Skeletal muscle cell (primary cell): ENCODE measurements at places on chromosomes 4 and X.
A peak's percentile ranks its signal among the peaks of the same experiment; 100 is the strongest.

DNA sequence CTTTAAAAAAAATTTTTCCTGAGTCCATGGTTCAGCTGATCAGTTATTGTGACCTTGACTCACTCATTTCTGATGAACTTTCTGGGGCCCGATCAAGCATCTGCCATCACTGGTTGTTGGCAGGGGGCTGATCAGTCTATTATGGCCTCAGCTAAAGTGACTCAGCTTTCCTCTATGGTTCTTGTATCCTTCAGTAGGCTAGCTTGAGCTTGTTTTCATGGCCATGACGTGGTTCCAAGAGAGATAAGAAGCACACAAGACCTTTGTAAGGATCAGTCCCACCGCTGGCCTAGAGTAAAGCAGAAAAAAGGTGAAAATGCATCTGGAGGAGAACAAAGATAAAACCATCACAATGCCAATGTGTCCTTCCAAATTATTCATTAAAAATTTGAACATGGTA is 29.8 kb upstream of the EPGN start:
- DNase-seq, result no peak

- no peak for DNase-seq
Observed at GRCh38 chr4:164894702-164895101, 17.7 kb downstream of the APELA start.

DNA sequence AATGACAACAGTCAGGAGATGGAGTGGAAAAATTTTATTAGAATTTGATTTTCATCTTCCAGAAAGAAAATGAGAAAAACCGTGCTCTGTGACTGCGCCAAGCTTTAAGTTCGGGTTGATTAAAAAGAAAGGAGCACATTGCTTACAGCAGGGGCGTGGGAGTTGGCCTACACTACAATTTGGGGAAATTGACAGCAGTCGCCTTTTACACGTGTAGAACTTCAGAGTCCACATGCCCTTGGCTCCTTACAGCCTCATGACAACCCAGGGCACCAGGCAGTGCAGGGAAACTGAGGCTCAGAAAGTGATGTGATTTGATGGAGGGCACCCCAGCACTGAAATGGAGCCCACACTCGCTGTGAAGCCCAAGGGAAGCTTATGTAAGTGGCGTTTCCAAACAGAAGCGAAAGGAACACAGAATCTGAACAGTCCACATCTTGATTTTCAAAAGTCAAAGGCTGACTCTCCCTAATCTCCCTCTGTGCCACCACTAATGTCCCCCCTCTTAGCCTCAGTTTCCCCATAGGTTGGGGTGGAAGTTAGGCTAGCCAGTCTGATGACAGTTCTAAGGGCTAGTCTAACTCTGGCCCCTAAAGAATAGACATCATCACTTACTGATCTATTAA is 5.5 kb downstream of the PPP2R2C start:
- no peak for DNase-seq

GRCh38 chr4:14772388-14772787 is 229.9 kb upstream of the CPEB2 start:
- DNase-seq, result no peak

GRCh38 chrX:150700107-150700506 is 6.9 kb downstream of the MTMR1 start:
- no peak for DNase-seq

GRCh38 chr4:187840814-187841213 is 154.8 kb upstream of the ZFP42 start:
- DNase-seq, result no peak

- DNase-seq, result peak; percentile 67
Observed at GRCh38 chrX:108186811-108187210, 95.2 kb downstream of the ATG4A start.

GRCh38 chrX:48908600-48908999 is 2.8 kb downstream of the SLC35A2 start:
- DNase-seq, result no peak

DNA sequence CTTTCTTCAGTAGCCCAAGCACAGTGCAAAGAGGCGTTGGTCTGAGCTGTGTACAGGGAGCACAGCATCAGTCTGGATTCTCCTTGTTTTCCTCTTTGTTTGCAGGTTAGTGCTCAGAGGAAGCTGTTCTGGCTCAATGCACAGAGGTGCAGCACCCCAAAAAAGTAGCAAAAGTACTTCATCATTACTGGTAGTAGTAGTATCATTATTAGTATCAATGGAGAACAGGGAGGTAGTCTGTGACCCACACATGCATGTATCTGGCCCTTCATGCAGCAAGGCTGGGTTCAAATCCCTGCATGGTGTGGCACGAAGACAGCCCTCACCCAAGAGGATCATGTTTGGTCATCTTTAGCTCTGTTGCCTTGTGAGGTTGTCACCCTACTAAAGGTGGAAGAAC is 68.7 kb downstream of the CXXC4 start:
- no peak for DNase-seq

GRCh38 chrX:19695884-19696283 is 180.6 kb upstream of the MAP3K15 start:
- no peak for DNase-seq

GRCh38 chr4:128716338-128716737 is 93.2 kb upstream of the JADE1 start:
- no peak for DNase-seq

DNA sequence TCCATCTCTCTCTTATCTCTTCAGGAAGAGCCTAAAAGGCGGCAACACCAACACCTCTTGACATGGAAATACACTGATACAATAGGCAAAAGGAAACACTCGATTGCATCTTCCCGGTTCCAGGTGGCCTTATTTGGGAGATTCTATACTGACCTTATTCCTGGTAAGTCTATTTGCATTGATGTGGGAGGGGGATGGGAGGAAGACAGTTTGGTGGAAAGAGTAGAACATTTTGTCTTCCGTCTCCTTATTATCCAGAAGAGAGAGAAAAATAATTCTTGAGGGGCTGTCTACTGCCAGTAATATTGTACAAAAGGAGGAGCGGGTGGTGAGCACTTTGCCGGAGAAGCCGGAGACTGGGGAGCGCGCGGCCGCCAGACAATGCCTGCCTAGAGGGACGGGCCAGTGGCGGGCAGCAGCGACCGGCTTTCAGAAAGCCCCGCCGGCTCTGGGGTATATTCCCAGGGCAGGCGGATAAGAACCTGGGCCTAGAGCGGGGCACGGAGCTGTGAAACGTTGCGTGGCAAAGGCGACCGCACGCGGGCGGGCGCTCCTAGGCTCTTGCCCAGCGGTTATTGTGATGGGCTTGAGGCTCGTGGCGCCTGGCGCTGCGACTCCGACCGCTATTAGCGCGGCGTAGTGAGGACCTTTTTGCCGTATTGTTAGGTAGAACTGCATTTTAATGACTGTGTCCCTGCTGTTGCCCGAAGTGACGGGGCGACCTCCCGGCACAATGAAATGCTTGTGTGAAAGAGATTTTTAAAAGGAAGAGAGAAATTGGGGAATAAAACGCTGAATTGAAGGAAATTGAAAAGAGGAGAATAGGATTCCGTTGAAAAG is 518 bp downstream of the PRDM8 start:
- DNase-seq, result no peak

- no peak for DNase-seq
Observed at GRCh38 chr4:26074712-26075430, 160.9 kb downstream of the SMIM20 start.

DNA sequence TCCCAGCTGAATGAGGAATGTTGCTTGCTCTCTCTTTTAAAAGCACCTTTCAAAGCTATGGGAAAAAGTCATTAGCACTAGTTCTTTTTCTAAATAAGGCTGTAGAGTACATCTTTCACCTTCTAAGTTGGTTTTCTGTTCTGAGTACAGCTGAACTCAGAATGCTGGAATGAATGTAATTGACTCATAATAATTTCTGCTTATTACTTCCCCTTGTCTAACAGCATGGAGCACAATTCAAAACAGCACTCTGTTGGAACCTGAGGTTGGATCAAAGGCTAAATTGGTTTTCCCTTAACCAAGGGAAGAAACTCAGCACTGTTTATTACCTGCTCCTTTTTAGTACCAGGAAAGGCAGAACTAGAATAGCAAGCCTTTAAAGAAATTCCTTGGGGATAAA is 33.5 kb upstream of the CYP2U1 start:
- no peak for DNase-seq

DNA sequence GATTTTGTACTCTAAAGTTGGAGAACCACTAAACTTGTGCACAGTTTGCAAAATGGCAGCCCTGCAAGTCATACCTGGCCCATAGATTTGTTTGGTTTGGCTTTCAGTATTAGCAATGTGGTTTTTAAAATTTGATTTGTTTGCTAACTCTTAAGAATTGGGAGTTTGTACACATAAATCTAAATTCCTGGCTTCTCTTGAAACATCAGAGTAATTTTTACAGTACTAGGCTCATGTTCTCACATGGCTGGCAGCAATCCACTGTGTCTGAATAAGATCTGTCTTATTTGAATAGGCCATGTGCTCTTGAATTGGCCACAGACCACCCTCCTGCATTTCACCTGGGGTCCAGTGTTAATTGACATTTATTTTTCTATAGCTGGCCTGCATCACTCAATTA is 21.3 kb downstream of the DIAPH2 start:
- DNase-seq, result no peak

- DNase-seq, result peak; percentile 61
Observed at GRCh38 chr4:127698789-127699200, 31.4 kb upstream of the SLC25A31 start.

DNA sequence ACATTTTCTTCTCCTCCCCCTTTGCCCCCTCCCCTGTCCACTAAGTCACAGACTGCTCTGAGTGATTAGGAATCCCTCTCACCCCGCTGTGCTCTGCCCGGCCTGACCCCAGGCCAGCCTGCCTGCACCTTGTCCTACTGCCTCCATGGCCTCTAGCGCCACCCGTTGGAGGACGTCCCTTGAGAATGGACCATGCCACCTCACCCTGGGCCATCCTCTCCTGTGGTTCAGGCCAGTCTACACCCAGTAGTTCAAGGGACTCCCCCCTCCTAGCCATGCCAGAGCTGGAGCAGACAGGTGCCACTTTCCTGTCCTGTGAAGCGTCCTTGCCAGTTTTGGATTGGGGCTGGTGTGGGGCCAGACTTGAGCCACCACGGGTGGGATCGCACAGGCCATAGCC is 9.7 kb upstream of the IRAK1 start:
- no peak for DNase-seq

DNA sequence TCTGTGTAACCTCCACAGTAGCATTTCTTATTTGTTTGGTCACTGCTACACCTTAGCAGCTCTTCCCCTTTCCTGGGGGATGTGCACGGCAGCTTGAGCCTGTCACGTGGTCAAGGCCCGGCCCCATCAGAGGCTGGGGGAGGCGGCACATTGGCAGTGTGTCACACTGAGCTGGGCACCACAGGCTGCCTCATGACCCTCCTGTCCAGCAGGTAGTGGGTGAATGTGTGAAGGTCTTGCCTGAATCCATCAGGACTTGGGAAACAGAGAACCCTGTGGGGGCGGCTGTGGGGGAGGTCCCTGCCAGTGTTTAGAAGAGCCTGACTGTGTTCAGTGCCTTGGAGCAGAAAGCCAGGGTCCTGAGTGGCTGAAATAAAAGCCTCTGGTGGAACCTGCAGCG is 33.2 kb downstream of the WFS1 start:
- no peak for DNase-seq

DNA sequence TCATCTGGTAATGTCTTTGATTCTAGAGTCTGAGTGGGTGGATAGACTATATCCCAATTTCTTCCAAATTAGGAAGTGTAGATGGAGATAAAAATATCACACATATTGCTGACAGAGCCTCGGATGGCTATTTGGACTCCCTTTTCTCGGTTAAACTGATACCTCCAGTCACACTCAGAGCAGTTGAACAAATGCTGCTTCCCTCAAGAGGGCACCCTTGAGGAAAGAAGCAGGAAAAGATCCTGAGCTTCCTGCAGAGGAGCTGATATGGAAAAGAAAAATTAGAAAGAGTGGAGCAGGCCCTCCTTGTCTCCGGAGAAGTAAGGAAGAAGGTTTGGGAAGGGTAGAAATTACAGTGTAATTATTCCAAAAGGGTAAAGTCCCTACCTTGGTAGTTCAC is 96.2 kb upstream of the CCSER1 start:
- no peak for DNase-seq

DNA sequence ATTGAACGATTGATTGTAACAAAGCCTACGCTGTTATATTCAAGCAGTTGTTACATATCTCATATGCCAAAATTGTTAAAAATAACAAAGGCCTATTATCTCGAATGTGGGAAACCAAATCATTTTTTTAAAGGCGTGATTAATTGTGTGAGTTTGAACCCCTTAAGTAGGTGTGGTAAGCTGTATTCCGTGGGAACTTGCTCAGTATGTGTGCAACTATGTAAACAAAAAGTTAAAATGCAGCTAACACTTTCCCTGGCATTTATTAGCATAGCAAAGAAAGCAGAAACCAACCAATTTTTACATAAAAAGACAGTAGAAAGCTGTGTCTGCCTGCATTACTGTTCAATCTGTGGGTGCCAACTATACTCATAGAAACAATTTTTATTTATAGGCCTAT is 166.0 kb upstream of the HAND2 start:
- DNase-seq, result no peak

DNA sequence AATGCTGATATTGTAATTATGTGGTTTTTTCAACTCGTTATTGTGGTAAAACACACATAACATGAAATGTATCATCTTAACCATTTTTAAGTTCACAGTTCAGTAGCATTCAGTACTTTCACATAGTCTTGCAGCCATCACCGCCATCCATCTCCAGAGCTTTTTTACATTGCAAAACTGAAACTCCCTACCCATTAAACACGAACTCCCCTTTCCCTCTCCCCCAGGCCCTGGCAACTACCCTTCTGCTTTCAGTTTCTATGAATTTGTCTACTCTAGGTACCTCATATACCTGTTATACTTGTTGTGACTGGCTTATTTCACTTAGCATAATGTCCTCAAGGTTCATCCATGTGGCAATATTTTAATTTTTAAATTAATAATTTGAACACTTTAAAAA is 380.6 kb downstream of the MAPK10 start:
- DNase-seq, result no peak

- DNase-seq, result no peak
Observed at GRCh38 chr4:137762591-137762990, 230.3 kb upstream of the PCDH18 start.

- peak; percentile 1 for DNase-seq
Observed at GRCh38 chr4:36716874-36717273, 435.5 kb downstream of the DTHD1 start.

DNA sequence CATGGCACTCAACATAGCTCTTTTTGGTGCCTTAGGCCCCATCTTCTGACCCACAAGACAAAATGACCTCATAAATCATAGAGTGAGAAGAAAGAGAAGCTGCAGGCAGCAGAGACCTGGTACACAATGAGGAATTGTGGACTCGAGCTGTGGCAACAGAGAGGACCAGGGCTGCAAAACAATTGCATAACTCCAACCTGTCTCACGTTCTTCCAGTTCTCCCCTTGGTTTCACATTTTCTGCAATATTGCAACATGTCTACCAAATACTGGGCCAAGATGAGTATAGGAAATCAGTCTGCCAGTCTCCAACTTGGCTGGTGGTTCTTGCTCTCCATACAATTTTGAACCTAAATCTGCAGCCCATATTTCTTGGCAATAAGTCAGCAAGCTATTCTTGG is 105.3 kb downstream of the KDR start:
- no peak for DNase-seq

- no peak for DNase-seq
Observed at GRCh38 chrX:38607976-38608375, 46.6 kb downstream of the TSPAN7 start.

DNA sequence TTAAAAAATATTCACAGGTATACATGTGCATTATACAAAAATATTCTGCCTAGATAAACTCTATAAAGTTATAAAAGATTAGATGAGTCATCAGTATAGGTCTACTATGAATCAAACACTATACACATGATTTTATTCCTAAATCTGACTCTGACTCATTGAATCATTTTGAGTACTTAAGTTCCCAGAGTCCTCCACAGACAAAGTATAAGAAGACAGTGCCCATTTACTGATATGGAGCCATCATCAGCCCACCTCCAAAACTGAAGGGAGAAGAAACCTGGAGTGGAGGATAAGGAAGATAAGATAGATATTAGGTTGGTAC is 28.7 kb upstream of the ANTXR2 start:
- DNase-seq, result no peak
